ENCODE measurements at places on chromosomes 1 and 21.

GRCh38 chr1:234154320-234155251, 218.7 kb upstream of the COA6 start:
- peak; percentile 77 for DNase-seq

GRCh38 chr21:38861056-38861455, 55.3 kb downstream of the ETS2 start:
- no peak for DNase-seq

DNA sequence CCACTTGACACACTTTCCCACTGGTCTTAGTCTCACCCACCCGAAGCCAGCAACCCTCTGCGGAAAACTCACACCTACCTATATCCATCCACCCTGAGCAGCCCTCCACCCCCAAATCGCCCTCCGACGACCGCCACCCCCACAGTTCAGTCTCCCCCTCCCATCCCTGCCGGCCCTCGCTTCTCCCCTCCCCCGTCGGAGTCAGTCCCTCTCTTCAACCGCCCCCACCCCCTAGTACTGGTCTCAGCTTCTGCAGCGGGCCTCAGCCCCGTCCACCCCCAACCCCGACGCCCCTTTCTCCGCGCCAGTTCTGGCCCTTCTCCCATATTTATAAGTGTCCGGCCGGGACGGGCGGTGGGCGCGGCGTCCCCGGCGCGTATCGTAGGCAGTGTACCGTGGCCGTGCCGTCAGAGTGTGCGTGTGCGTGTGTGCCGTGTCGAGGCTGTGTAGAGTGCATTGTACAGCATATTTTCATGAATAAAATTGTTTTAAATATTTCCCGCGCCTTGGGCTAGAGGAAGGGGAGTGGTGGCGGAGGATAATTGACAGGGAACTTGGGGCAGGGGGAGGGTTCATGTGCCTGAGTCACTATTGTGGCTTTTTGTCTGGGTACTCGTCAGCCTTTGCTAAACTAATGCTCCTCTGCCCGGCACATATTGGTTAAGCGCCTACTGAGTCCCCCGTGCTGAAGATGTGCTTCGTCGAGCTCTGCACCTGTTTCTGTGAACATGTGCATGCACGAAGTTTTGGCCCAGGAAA, 22.0 kb downstream of the FOXO6 start:
- DNase-seq, result no peak

DNA sequence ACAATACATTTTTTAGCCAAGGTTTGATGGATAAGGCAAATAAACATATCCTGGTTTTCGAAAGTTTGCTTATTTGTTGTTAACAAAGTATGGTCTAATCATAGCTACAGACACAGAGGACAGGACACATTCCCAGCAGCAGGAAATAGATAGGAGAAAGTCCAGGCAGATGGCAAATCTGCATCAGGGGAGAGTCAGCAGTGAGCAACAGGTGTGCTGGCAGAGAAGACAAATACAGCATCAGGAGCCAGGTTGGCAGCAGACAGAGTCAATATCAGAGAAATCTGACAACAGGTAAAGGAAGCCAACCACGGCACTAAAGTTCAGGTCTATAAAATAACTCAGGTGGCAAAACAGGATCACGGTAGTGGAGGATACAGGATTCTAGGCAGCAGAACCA, 210.7 kb upstream of the PTBP2 start:
- no peak for DNase-seq

DNA sequence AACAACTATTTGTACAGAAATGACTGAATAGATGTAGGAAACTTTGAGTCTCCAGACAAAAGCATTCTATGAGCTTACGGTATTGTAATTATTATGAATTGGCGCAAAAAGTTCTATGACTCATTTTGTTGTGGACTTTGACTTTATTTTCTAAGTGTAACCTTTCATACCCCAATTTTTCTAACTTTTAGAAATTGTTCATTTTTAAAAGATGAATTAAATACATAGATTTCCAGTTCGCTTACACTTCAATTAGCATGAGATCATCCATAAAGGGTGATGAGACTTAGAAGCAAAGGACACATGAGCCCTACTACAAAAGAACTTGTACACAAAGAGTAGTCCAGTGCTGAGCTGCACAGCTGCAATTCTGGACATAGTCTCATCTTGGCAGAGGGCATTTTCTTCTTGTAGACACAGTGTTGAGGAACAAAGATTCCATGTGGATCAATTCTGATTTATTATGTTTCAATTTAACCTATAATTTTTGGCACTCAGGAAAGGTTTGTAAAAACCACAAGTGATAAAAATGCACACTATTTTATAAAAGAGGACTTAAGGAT, 431.1 kb downstream of the LRRIQ3 start:
- DNase-seq, result no peak

GRCh38 chr1:42155362-42155761, 2.2 kb downstream of the GUCA2B start:
- no peak for DNase-seq

DNA sequence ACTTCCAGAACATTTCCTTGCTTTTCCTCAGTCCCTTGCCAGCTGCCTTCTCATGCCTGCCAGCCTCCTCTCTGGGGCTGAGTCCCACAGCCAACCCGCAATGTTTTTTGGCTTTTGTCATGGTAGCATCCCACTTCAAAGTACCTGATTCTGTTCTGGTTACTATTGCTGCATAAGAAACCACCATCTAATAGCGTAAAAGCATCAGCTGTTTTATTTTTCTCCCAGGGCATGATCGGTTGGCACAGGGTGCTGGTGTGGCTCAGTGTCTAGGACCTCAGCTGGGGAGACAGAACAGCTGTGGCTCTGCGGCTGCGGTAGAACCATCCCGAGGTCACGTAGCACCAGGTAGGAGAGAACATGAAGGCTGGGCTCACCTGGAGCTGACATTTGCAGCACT, 8.9 kb upstream of the PRMT2 start:
- DNase-seq, result no peak

GRCh38 chr1:116356673-116357072, 16.4 kb upstream of the ATP1A1 start:
- DNase-seq, result no peak
